NCI-H748 treated with DMSO at 0.1 percent for 48 hours (cell line): ENCODE measurements at places on chromosomes 2 and 18.

- no peak for DNase-seq
These were observed 62.5 kb upstream of the RAPGEF4 start for GRCh38 chr2:172673056-172673683.

GRCh38 chr2:218152777-218153176 lies 14.0 kb downstream of the CXCR1 start:
- DNase-seq = no peak

DNA sequence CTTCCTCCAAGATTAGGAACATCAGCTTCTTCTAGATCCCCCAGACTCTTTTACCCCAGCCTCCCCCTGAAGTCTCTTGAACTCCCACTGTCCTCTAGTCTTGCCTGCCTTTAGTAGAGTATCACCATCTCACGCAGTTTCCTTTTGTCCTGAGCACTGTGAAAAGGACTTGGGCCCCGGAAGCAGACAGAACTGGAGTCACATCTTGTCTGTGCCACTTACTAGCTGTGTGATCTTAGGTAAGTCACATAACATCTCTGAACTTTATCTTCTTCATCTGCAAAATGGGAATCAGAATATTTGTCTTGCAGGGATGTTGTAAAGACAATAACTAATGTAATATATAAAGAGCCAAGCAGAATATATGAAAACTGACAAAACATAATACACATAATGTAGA lies 8.4 kb upstream of the TRABD2A start:
- DNase-seq = no peak

- DNase-seq = peak; percentile 12
These were observed 65.1 kb downstream of the SMIM21 start for GRCh38 chr18:75362435-75362834.

DNA sequence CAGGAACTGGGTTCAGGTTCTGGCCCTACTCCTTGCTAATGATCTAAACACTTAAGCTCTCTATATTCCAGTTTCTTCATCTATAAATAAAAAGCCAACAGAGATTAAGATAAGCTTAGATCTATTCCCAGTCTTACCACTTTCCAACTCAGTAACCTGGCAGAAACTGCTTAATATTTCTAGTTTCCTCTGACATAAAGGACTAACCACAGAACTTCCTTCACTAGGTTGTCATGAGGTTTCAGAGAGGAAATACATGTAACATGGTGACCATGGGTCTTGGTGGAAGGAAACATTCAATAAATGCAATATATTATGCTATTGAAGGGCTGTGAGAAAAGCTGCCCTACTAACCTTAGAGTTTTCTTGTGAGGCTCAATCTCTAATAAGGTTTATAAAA lies 114.4 kb upstream of the PDE1A start:
- no peak for DNase-seq

GRCh38 chr2:239445771-239446524 lies 45.1 kb upstream of the HDAC4 start:
- no peak for DNase-seq

- DNase-seq = peak; percentile 27
These were observed 3.8 kb downstream of the TCF4 start for GRCh38 chr18:55584201-55584600.

GRCh38 chr2:32614084-32614483 lies 13.8 kb upstream of the TTC27 start:
- no peak for DNase-seq

- no peak for DNase-seq
These were observed 84.8 kb upstream of the BCL2L11 start for GRCh38 chr2:111035830-111036441.

DNA sequence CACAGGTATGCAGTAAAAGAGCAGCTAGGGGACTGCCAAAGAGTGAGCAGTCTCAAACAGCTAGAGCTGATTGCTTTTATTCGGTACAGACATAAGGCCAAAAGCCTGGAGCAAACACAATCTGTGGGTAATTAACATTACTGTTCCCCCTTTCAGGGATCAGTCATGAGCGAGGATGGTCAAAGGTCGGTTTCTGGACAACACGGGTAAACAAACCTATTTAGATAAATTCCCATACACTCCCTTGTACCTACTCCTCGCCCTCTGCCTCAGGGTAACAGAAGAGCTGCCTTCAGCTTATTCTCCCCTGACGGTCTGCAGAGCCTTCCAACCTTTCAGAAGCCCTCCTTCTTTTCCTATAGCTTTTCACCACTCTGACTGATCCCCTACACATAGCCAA lies 586.0 kb downstream of the SUCLG1 start:
- no peak for DNase-seq
